ENCODE measurements at places on chromosomes 16 and 17.

DNA sequence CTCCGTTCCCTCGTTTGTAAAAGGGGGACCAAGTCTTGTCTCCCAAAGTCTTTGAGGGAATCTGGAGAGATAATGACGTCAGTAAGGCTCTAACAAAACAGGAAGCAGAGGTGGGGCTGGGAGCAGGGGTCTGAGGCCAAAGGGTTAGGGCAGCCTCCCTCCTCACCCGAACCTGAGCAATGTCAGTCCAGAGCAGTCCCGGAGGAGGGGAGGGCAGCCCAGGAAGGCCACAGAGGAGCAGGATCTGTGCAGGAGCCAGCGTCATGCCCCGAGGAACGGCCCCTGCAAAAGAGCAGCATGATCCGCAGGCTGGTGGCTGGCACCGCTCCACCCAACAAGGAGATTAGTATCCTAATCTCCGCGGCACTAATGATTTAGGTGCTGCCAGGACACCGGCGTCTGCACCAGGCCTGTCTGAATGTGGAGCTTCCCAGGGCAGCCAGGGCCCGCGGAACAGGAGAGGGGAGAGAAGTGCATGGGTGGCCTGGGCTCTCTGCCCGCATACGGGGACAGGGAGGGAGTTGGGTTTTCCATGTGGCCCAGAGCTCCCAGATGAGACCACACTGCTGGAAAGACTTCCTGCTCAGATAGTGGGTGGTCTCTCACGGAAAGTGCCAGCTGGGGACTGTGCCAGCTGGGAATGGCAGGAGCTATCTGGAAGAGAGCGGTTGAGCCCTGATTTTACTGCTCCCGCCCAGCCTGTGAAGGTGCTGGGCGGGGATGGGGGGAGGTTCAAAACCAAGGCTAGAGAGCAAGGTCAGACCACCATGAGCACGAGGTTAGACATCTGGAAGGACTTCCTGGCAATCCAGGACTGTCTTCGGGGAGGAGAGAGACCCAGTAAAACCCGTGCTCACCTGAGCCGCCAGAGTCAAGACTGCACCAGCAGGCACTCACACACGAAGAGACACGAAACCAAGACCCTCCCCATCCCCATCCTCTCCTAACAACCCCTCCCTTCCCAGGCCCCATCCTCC lies 11.0 kb upstream of the KRT17 start:
- DNase-seq, result no peak

GRCh38 chr17:10151667-10152496 lies 46.5 kb downstream of the GAS7 start:
- DNase-seq, result no peak

DNA sequence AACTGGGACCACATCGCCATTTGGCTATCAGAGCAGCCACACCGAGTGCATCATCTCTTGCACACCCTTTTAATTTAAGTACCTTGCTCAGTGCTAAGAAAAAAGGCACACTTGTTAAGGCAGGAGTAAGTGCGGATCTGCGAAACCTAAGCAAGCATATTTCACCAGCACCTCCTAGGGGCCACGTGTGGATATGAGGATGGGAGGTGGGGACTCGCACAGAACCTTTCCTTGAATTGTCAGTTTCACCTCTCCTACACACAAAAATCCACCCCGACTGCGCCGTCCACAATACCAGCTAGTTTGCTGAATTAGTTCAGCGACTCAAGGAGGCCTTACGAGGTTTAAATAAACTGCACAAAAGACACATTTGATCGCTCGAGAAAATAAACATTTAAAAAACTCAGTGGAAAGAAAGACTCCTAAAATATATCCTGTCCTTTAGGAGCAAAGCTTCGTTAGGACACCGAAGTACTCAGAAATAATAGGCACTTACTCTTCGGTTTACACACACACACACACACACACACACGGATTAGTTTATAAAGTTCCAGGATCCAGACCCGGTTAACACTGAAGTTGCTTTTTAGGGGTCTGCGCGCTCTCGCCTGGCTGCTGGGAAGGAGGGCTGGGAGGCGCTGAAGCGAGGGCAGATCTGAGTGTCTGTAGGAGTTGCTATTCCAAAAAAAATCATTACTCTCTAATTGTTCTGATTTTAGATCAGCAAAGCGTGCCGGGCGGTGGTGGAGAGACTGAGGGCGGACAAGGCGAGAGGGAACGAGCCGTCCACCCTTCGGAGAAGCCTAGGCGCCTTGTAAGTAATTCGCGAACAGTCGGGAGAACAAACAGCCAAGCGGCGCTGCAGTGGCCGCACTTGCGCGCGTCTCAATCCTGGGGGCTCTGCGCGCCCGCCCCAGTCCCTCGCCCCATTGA lies 1.0 kb upstream of the KCNJ2 start:
- no peak for DNase-seq

- DNase-seq, result no peak
These were observed 495.9 kb upstream of the RBFOX1 start for GRCh38 chr16:6836766-6837165.

DNA sequence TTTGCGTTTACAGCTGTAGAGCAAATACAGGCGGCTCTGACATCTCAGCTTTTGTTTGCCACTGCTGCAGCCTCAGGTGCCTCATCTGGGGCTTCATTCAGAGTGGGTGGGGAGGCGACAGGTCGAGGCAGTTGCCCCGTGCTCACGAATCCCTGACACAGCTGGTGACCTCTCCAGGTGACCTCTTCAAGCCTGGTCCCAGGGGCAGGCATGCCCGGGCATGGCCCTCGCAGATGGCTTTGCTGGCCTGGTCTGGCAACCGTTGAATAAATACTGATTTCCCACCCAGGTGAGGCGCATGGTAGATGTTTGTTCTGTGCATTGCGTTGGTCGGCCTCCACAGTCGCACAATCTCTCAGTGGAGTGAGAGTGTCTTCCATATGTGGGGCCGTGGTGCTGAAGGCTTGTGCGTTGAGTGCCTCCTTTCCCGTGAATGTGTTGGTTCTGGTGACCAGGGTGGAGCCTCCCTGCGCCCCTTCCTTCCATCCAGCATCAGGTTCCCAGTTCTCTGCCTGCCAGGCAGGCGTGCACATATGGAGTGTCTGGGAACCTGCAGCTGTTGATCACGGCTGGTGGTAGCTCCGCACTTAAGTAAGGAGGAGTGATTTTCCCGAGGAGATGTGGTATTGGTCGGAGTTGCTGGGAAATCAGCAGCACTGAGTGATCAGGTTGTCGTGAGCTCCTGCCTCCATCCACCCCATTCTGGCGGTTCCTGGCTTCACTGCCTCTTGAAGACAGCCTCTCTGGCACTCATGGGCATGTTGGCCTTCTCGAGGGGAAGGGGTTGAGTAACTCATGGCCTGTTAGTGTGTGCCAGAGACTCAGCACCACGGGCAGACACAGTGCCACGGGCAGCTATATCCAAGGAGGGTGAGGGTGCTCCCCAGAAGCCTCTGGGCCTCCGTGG lies 149.7 kb downstream of the RPTOR start:
- no peak for DNase-seq

GRCh38 chr16:278863-279366 lies 1.5 kb upstream of the ARHGDIG start:
- peak; percentile 15 for DNase-seq

DNA sequence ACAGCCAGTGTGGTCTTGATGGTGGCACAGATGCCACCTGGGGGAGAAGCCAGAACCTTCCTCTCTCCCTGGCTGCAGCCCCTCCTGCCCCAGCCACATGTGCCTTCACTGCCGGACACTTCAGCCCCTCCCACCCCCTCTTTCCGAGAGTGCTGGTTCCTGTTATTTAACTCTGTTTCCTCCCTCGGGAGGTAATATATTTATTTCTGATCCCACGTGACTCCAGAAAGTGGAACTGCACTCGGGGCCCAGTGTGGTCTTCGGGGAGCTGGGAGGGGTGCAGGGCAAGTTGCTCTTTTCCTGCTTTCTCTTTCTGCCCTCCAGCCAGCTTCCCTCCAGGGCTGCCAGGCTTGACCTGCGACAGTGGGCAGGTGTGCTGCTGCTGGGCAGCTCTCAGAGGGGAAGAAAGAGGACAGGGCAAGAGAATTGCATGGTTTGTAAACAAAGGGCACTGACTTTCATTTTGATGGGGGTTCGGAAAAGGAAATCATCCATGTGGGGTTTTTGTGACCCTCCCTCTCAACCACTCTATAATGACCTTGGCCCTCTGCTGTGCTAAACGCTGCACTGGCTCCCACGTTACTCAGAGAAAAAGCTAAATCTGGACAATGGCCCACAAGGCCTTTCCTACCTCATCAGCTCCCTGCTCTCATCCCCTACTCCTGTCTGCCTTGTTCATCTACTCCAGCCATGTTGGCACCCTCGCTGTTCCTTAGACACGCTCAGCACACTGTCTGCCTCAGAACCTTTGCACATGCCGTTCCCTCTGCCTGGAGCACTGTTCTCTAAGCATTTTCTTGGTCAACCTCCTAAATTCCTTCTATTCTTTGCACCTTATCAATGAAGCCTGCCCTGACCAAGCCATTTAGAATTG lies 8.2 kb upstream of the CIITA start:
- no peak for DNase-seq

DNA sequence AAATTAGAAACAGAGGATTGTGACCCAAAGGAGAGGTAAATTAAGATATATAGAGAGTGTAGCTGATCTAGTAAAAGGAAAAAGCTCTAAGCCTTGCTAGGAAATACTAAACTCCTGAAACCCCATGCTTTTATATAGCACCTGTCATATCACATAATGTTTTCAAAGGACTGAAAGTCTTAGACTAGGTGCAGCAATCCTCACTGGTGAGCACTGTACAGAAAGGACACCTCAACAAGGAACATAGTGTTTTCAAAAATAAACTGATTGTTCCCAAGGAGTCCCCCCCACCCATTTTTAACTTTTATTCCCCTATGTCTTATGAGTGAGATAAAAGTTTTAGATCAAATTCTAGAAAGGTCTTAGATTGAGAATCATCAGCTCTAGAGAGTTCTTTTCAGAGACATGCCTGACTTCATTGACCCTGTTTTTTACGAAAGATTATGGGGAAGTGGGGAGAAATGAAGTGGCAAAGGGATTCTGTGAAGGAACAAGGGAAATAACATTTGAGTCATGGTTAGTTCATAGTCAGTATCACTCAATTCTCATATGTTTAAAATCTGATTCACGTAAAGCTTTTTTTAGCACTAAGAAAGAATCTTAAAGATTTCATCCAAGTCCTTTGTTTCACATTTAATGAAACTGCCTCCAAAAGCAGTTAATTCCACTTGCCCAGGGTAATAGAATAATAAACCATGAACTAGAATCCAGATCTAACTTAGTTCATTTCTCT lies 166.4 kb downstream of the CYB561 start:
- DNase-seq, result no peak

- no peak for DNase-seq
These were observed 4.4 kb upstream of the SCPEP1 start for GRCh38 chr17:56973520-56973919.

DNA sequence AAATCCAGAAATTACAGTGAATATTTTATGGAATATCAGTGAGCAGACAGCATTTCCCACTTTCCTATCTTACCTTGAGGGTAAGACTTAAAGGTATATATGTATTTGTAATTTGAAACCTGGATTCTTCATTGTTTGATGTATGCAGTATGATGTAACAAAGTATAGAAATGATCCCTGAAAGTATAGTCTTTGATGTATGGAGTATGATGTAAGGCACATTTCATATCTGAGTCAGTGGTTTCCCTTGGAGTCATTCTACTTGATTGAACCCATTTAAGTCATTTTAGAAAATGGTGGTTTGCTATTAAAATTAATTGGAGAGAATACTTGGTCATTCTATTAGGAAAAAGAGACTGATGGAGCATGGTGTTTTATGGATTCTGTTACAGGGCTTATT lies 10.1 kb downstream of the AMZ2 start:
- no peak for DNase-seq

DNA sequence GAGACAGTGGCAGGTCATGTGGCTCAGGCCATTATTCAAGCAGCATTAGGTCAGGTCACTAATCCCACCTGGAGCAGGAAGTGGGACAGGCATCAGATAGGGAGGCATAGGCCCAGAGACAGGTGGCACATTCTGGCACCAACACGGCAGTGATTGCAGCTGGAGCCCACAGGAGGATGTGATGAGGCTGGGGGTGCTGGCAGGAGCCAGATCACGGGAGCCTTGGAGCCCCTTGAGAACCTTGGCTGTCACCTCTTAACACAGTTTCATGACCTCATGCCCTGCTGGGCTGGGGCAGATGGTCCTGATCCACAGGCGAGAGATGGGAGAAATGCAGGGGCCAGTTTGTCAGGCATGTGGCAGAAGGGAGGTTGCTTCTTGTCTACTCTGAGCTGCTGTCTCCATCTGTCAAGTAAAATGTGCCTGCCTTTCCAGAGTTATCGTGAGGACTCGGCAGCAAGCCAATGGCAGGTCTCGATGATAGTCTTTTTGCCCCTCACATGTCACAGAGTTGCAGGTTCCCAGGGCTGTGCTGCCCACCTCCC lies 109.6 kb downstream of the CLEC16A start:
- no peak for DNase-seq

DNA sequence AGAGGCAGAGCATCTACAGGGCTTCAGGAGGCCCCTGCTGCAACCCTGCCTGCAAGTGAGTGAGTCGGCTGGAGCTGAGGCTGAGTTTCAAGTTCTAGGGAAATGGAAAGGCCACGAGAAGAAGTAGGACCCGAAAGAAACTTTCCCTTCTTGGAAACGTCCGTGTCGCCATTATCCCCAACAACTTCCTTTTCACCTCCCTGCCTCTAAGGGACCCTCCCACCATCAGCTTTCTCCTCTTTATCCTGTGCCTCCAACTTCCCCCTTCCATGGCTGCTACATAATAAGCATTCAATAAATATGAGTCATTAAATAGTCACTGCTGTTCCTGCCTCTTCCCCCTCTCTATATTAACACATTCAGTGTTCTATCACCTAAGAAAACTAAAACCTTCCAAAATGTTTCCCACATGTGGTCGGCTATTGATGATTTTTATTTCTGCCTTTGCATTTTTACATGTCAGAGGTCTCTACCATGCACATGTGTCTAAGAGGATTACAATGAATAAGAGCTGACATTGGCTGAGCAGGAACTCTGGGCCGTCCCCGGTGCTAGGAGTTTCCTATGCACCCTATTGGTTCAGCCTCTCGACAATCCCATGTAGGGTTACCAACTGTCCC lies 115.9 kb upstream of the TNRC6C start:
- DNase-seq, result no peak

- no peak for DNase-seq
These were observed 14.7 kb upstream of the ZNF469 start for GRCh38 chr16:88368036-88368435.

DNA sequence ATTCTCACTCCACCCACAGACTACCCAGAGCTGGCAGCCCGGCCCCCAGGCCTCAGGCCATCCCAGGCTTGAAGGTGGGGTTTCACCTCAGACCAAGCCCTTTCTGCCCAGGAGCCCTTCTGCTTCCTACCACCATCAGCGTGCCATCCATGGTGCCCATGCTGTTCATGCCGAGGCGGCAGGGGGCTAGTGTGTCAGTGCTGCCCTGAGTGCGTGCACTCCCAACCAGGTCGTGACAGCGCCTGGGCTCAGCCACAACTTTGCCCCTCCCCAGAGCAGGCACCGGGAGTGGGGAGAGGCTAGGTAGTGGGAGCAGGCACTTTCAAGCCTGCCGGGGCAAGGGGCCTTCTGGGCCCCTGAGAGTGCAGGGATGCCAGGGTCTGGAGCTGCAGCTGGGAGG lies 8.5 kb downstream of the B3GNT9 start:
- DNase-seq, result no peak

Measured in activated naive CD4-positive, alpha-beta T cell treated with Interleukin-2 at 50 U/mL for 16 hours (primary cell).